ENCODE measurements at places on chromosomes 6 and 20.

DNA sequence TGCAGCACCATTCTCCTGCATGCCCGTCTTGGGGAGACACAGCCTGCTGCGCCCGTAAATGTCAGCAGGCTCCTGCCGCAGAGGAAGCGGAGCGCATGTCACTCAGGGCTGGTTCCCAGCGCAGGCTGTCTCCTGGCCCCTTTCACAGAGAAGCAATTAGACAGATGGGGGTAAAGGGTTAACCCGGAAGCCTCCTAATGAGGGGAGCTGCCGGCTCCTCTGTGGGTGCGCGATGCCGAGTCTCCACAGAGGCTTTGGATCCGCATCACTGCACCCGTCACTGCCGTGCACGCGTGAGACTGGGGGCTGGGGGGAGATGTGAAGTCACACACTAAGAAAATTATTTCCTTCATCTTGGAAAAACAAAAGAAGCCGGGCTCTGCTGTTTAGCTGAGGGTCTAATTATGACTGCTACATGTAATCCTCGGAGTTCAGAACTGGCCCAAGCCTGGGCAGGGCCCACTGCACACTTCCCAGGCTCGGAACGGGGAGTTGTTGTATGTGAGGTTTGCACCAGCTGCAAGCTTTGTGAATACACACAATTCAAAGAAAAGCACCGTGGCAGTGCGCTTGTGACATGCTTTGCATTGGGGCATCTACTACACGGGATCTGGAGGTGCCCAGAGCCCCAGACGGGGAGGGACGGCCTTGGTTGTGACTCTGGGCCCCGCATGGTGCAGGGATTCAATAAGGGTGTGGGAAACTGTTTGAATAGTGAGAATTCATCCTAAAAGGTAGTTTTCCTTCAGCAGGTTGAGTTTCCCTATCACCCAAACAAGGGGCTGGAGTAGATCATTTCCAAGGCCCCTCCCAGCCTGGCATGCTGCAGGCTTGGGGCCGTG lies 331.6 kb downstream of the TAF4 start:
- DNase-seq = no peak

DNA sequence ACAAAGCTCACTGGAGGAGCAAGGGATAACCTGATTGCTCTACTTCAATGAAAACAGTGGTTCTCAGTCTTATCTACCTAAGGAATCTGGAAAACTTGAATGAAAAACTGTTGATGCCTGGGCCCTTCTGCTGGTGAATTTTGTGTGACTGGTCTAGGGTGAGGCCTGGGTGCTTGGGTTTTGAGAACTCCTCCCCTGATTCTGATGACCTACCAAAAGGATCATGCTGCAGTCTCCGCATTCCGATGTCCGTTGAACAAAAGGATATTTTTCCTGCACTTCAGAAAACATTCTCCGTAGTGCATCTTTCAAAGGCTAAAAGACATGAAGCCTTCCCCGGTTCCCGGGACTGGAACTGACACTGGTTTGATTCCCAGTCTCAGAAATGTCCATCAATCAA lies 157.9 kb downstream of the SYNDIG1 start:
- DNase-seq = no peak

GRCh38 chr6:36578431-36578830 lies 15.7 kb upstream of the SRSF3 start:
- DNase-seq = no peak

DNA sequence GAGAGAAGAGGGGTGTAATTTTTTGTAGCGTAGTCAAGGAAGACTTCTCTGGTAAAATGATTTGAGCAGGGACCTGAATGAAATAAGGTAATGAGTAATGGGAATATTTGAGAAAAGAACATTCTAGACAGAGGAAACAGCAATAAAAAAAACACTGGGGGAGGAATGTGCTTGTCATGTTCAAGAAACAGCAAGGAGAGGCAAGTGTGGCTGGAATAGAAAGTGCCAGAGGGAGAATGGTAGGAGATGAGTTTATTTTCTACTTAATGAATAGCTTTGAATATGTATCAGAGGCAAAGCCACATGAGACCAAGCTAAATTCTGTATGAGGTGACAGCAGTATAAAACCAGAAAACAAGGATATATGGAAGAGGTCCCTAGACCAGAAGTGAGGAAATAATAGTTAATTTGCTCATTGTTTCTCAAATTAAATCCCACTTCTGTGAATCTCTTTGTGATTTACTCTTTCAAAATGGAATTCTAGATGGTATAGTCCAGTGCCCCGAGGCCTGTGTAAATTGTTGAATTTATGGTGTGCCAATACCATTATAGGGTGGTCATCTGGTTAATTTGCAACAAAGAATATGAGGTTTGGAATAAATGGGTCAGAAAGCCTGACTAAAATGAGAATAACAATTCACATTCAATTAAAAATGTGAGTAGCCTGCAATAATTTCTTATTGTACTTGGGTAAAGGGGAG lies 170.2 kb downstream of the CDKAL1 start:
- DNase-seq = no peak

GRCh38 chr6:52981222-52981900 lies 13.7 kb downstream of the GSTA4 start:
- no peak for DNase-seq

GRCh38 chr6:103011605-103012004 lies 1618.1 kb downstream of the GRIK2 start:
- DNase-seq = no peak

GRCh38 chr6:3737149-3737830 lies 14.2 kb downstream of the PXDC1 start:
- DNase-seq = no peak

GRCh38 chr6:166610069-166610468 lies 17.0 kb downstream of the RPS6KA2 start:
- DNase-seq = no peak

DNA sequence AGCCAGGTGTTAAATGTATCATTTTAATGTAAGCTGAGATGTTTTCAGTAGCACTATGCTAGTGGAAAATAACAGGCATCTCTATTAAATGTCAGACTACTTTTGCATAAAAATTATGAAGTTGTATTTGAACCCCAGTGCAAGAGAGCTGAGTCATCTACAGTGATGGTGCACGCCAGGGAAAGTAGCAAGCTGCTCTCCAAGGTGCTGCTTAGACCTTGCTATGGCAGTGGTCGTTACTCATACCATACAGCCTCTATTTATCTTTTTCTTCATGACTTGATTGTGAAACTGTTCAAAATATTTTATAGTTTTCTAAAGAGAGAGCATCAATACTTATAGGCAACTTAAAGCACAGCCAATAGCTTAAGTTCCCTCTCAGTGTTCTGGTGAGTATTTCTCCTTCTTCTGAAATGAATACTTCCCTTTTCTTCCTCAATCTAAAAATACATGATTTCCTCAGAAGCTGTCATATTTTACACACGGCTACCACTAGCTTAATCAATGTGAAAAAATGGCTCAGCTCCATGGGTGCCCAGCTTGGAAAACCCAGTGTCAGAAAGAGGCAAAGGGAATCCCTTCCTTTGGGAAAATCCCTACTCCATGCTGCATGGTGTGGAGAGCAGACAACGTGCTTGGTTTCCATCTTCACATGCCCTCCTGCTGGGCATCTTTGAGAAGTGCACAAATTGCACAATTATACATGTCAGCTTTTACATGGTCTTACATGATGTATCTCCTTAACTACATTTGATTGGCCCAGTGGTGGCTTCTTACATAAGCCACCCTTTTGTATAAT lies 105.6 kb downstream of the ELOVL4 start:
- no peak for DNase-seq

All from activated effector memory CD4-positive, alpha-beta T cell treated with anti-CD3 and anti-CD28 coated beads, Interleukin-2, amount 50 U/mL, for 16 hours (primary cell).